Activated CD4-positive, alpha-beta T cell treated with anti-CD3 and anti-CD28 coated beads, Interleukin-10, Interleukin-2, amounts not matched to agents 100 ng/mL and 50 ng/mL, durations not matched to agents 16 hours and 8 hours (primary cell): ENCODE measurements at places on chromosomes 1 and 21.

- DNase-seq = no peak
These were observed 550.2 kb downstream of the USP25 start for GRCh38 chr21:16279731-16280581.

DNA sequence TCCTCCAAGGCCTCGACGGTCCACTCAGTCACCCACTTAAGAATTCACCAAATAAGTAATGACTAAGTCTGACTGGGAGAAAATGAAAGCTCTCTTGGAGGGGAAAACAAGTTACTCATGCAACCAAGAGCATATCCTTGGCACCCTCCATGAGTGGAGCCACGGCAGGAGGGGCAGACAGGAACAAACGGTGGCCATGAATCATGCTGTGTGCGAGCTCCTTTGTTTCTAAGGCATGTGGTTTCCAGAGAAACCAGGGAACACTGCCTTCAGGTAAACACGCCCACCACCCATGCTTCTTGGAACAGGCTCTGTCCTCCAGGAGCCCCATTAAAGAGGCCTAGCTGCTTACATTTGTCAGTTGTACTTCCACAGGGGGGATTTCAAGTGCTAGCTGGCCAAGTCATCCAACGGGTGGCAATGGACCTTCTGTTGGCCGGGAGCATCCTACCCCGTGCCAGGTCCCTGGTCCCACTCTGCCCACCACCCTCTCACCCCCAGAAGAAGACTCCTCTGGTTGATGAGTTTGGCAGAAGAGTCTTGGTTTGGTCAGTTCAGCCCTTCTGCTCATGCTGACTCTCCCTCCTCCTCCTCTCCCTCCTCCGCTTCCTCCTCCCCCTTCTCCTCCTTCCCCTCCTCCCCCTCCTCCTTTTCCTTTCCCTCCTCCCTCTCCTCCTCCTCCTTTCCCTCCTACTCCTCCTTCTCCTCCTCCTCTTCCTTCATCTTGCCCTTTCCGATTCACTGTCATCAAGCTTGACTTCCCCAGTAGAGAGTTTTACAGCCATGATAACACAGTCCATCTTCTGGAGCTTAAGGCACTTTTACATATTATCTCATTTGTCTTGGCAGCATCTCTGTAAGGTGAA, 107.6 kb downstream of the CCDC185 start:
- no peak for DNase-seq

DNA sequence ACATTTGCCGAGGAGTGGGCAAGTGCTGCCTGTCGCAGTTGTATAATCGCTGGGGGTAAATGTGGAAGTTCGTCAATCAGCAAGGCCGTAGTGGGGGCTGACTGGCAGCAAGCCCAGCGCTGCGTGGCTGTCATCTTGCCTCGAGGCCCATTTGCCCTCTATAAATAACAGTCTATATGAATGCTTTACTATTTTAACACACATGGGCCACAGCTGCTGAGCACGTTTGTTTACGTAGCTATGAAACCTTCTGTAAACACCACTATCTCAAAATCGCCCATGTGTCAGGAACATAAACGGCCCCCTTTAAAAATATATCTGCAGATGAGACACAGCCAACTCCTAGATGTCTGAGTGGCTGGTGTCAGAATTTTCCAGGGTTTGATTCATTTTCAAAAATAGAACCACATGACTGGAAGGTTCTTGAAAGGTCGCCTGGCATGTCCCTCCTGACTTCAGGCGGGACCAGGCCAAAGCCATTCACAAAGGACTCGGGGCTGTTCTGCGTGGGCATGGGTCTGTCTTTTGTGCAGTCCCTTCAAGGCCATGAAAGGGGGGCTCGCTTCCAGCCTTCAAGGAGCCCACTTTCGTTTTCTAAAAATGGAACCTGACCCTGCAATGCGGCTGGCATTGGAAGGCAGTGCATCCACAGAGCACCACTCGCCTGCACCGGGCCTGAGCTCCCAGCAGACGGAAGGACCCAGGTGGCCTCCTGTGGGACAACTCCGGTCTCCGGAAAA, 205.5 kb downstream of the KCNJ6 start:
- no peak for DNase-seq

DNA sequence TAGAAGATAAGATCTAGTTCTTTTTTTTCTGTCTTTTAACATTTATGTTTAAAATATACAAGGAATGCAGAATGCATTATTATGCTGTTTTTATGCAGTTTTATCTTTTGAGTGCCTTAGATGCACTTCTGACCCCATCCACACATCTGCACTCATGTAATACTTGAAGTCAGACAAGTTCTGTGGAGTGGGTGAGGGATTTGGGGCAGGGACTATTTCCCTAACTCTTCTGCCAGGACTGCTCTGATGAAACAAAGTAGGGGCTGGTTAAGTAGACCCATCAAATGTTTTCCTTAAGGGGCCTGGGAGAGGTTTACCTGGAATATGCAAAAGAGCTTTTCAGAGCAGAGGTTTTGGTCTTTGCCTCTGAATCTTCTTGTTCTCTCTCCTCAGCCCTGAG, 11.4 kb downstream of the TRNAU1AP start:
- DNase-seq = no peak

GRCh38 chr1:168673974-168674683, 54.9 kb downstream of the DPT start:
- DNase-seq = no peak

DNA sequence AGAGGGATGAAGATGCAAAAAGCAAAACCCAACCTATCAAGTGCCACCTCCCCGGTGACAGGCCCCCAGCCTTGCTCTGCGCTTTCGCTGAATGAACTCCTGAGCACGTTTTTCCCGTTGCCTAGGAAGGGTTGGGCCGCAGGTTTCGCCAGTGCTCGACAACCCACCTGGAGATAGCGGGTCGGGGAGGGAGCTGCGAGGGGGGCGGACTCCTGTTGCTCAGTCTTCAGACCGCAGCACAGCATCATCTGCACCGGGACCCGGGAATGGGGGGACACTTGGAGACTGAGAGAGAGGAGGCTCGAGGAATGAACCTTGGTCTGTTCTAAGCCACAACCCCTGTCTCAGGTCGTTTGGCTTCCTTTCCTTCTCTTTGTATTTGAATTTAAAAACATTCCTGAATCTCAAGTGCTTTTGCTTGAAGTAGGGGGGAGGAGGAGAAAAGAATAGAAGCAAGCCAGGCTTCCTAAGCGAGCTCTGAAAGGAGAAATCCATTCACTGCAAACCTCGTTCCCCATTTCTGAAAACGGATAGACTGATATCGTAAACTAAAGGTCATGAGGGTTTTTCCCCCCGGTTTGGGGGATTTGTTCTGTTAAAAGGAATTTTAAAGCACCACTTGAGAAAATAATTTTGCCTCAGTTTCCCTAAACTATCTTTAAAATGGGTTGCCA, 1.2 kb downstream of the AK5 start:
- DNase-seq = no peak

DNA sequence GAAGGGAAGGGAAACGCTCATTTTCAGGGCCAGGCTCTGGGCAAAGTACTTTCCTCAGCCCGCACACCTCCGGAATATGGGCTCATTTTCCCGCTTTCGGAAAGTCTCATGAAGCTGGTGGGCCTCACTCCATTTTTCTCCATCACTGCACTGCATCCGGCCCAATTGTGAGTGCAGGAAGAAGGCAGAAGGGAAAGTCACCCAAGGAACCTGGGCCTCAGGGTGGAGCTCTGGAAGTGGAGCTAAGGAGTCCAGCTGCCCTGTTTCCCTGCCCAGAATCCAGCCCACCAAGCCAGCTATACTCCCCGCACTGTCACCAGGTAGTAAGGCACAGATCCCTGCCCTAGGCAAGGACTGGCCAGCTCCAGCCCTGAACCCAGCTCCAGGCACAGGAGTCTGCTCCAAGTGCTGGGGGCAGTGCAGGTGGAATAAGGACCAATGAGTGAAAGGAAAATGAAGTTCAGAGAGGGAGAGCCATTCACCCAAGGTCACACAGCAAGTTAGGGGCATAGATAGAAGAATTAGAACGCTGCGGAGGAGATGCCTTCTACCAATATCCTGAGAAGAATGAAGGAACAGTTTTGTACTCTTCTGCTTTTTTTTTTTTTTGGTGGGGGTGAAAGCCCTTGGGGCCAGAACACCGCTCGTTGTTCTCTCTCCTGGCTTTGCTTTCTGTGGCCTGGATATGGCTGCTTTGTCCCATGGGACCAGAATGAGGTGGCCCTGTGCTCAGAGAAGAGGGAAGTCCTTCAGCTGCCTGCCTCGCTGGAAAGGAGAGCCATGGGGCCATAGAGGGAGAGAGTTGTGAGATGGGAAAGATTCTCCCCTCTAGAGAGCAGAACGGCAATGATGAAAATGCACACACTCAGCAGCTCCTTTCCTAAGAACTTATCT, 10.0 kb downstream of the LRP8 start:
- no peak for DNase-seq

DNA sequence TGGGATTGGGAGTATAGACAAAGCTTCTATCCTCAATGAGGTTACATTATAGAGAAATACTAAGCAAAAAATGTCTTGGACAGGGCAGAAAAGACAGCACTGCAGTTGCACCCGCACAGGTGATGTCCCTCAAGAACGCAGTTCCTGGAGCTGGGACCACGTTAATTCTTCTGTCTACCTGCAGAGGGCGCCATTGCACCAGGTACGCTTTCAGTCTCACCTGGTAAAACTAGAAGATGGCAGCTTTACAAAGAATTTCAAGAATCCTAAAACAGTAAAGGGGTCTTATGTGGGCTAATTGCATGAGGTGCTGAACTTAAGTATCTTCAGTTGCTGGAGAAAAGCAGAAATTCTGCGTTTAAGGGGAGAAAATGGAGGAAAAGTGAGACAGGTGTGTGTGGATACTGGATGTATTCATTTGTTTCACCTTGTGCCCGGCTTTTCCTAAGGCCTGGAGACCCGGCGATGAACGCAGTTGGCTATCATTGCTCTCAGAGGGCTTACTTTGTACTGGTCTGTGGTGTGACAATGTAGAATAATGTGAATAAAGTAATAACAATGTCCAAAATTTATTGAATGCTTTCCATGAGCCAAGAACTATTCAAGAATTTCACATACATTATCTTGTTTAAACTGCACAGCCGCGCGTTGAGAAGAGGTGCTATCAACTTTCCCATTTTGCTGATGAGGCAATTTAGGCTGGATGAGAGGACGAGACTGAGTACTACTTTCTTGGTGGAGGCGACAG, 276.3 kb upstream of the GREM2 start:
- DNase-seq = peak; percentile 36

- no peak for DNase-seq
These were observed 71.2 kb downstream of the PSMG1 start for GRCh38 chr21:39111931-39112550.

DNA sequence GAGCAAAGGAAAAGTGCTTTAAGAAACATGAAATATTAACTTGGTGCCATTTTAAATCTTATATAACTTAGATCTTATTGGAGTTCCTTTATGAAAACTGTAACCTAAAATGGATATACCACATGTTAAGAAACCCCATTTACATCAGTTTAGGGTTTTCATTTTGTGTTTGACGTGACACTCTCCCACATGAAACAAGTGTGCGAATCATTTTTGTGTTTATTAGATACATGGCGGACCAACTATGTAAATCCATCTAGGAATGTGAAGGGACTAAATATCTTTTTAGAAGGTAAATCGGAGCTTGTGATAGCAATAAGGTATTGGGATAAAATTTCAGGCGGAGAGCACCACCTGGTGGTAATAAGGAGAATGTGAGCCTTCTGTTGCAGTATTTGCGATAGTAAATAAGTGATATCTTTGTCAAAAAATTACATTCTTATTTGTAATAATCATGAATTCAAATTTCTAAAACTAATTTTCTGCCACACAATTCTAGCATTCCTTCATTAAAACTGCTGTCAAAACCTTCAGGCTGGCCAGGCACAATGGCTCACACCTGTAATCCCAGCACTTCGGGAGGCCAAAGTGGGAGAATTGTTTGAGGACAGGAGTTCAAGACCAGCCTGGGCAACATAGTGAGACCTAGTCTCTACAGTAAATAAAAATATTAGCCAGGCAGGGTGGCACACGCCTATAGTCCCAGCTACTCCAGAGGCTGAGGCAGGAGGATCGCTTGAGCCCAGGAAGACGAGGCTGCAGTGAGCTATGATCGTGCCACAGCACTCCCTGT, 31.3 kb downstream of the SMAP2 start:
- peak; percentile 64 for DNase-seq

- DNase-seq = no peak
These were observed 67.2 kb downstream of the NAV1 start for GRCh38 chr1:201606096-201606495.

- peak; percentile 17 for DNase-seq
These were observed 93.8 kb upstream of the PLPPR4 start for GRCh38 chr1:99170516-99170915.

DNA sequence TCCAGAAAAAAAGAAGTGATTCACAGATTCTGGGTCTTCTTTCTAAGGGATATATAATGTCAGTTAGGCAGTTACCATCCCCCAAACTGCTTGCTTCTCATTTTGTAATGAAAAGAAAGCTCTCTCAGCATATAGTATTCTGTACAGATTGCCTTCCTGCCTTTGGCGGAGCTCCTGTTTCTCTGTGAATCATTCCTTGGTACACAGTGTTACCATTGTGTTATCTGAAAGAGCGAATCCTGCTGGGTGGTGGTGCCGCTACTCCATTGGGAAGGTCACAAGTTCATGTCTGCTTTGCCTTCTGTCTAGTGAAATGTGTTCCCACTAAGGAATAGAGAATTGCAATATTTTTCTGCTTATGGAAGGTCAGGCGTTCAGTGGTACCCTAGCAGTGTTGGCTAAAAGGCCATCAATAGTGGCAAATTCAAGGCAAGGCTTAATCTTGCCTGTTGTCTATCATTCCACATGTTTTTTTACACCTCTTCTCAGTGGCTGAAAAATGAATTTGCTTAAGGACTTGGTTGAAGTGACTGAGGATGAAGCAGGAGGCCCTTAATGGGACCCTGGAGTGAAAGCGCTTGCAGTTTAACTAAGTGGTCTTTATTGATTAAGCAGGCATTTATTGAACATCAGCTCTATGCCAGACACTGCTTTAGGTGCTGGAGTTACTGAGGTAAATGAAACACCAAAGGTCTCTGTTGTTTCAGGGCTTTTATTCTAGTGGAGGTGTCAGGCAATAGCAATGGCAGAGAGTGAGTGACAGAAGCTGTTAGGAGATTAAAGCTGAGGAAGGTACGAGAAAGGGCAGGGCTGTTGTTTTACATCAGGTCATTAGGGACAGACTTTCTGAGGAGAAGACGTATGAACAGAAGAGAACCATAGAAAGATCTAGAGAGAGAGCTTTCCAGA, 186.7 kb downstream of the PDE4B start:
- no peak for DNase-seq

DNA sequence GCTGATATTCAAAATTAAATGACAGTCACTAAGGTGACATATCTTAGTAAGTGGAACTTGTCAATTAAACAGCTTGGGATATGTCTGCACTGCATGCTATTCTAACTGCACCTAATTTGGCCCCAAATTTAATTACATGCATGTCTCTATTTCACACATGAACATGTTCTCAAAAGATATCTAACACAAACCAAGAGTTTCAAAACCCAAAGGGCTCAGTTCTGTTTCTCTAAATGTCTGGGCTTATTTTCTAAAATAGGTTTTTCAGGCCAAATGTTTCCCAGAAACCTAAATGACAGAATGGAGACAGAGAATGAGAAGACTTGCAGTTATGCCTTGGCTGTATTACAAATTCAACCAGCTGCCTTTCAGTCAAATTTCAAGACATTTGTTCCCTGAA, 11.3 kb downstream of the RAB29 start:
- peak; percentile 35 for DNase-seq
